ENCODE measurements at places on chromosomes 2 and 18.
A peak's percentile ranks its signal among the peaks of the same experiment; 100 is the strongest.

DNA sequence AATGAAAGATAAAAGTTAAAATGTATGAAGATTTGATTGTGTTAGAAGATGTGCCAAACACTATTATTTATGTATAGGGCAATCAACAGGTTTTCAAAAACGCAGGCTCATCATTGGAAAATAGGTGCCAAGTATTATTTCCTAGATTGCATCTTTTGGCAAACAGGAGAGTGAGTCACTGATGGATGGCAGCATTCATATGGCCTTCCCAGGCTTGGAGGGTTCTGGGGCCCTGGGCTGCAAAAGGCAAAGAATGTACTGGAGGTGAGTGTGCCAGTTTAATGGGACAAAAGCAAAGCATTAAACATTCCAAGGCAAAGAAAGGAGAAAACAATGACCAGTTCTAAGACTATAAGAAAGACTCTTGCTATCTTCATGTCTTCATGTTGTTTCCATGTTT lies 379.4 kb downstream of the RIT2 start:
- no peak for DNase-seq

DNA sequence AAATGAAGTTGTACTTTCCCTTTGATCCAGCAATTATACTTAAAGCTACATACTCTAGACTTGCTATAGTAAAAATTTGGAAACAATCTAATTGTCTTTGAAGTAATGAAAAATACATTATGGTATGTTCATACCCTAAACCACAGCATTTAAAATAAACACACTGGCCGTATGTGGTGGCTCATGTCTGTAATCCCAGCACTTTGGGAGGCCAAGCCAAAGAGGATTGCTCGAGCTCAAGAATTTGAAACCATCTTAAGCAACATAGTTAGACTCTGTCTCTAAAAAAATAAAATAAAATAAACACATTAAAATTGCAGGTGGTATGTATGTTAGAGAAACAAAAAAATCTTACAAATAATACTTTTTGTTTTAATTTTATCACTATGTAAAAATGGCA lies 208.1 kb upstream of the KLHL14 start:
- no peak for DNase-seq

GRCh38 chr18:55997151-55997561 lies 409.2 kb upstream of the TCF4 start:
- peak; percentile 3 for DNase-seq

DNA sequence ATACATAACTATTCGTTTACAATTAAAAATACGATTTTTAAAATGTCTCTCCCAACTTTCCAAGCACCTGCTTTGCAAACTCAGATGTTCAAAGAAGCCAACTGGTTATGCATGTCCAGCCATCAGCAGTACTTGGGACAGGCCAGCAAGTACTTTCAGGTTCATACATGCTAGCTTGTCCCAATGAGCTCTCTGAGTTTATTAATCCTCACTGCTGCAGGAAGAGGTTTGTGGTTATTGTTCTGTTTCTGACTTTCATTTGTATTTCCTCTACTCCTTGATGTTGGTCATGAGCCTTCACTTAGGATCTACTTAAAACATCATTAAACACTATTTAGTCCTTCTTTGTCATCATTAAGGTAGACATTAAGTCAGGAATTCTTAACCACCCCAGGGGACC lies 374.1 kb downstream of the LRATD1 start:
- DNase-seq, result no peak

DNA sequence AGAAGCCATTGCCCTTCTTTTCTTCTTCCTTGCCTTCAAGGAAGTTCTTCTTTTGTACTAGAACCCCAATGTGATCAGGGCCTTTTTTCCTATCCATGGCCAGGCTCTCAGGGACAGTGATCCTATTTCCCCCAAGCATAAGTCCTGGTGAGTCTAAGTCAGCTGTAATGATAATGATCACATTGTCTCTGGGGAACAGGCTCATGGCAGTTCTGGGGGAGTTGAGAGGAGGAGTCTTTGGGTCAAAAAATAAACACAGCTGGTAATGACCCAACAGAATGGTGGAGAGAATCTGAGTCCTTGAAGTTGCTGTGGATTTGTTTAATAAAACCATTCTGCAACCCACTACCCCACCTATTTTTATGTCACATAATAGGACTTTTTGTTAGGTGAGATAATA lies 96.6 kb downstream of the SOCS6 start:
- DNase-seq, result no peak

- no peak for DNase-seq
Measured at GRCh38 chr18:79459946-79460480, 64.3 kb downstream of the NFATC1 start.

- no peak for DNase-seq
Measured at GRCh38 chr2:197450465-197450864, 2.9 kb upstream of the COQ10B start.

- DNase-seq, result no peak
Measured at GRCh38 chr2:40037303-40037702, 258.2 kb upstream of the THUMPD2 start.

- DNase-seq, result no peak
Measured at GRCh38 chr2:179584760-179585159, 276.7 kb downstream of the ZNF385B start.

DNA sequence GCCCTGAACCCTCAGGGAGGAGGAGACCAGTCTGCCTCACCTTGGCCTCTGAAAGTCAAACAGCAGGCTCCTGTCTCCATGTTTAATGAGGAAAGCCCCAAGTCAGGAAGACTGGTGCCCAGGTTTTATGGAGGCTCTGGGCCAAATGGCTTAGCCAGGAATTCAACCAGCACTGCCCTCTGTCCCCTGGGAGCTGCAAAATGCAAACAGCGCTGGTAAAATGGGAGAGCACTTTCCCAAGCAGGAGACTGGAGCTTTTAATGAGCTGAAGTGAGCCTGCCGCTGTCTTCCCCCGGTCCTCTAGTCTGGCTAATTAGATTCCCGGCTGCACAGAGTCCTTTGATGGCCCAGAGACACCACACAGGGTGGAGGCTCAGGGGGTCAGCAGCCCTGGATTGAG lies 276.0 kb upstream of the TRIB2 start:
- DNase-seq, result no peak

Data from CD4-positive, alpha-beta T cell treated with Interferon alpha-2 for 1 hour (primary cell).